ENCODE measurements at places on chromosomes 16 and 17. TPM values are rescaled to one million over a fixed set of nuclear protein-coding genes. Genes with fewer than 3 reads are reported as not detected.
A peak's percentile ranks its signal among the peaks of the same experiment; 100 is the strongest.

- peaks cover 6% of the 10 kb centered on the region for H3K36me3 ChIP-seq
- peaks cover 11% of the 10 kb centered on the region for H3K27me3 ChIP-seq
- H3K27ac ChIP-seq: no peak overlapping the region
- no peak for DNase-seq
- peaks cover 63% of the 10 kb centered on the region for H3K4me1 ChIP-seq
Measured at GRCh38 chr17:2797226-2797625, 988 bp downstream of the RAP1GAP2 start.

- peaks cover 17% of the 10 kb centered on the region for H3K4me1 ChIP-seq
- H3K27ac ChIP-seq: no peak overlapping the region
- no peak overlapping the region for H3K4me3 ChIP-seq
- H3K36me3 ChIP-seq: peaks cover 63% of the 10 kb centered on the region
- H3K27me3 ChIP-seq: no peaks in the 10 kb centered on the region
Measured at GRCh38 chr17:46042925-46043324, 43.9 kb downstream of the STH start.

DNA sequence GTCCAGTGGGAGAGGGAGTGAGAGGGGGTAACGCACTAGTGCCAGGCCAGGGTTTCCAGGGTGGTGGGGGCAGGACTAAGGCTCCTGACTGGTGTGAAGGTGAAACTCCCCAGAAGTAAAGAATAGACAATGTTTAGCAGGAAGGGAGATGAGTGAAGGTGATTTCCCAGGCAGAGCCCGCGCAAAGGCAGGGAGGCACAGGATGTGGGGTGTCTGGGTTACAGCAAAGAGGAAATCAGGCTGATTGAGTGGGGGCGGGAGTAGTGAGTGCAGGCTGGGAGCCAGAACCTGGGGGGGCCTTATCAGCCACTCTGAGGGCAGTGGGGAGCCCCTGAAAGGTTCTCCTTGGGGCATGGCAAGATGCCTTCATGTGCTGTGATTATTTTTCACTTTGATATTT lies 167.5 kb downstream of the UTP18 start:
- peaks cover 51% of the 10 kb centered on the region for H3K4me1 ChIP-seq
- H3K4me3 ChIP-seq: peak overlapping the region; percentile 45
- H3K27me3 ChIP-seq: no peaks in the 10 kb centered on the region
- H3K36me3 ChIP-seq: peaks cover 15% of the 10 kb centered on the region

DNA sequence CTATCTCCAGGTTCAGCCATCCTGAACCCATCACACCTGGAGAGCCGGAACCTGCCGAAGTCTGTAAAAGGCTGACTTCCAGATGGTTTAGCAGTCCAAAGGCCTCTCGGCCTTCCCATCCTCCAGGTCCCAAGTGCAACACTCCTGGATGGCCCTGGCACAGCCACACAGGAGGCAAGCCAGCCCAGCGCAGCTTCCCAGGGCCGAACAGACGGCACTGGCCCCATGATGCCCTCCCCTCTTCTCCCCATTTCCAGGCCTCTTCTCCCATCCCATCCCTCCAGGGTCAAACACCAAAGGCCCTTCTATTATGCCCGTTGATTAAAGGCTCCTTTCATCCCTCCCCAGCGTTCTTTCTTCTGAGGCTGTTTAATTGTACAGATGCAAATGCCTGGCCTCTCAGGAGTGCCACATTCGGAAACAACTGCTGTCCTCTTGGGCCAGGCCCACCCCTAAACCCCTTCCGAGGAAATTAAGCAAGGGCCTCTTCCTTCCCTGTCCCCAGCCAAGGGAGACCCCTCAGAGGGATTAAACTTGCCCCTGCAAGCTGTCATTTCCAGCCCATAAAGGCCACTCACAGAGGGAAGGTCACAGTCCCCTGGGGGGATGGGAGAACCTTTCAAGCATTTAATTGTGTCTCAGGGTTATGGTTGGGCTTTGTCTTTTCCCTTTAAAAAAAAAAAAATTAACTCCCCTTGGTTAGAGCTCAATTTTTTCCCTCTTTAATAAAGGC lies 30.8 kb downstream of the AXIN2 start:
- H3K4me1 ChIP-seq: peaks cover 14% of the 10 kb centered on the region
- DNase-seq: no peak
- H3K27me3 ChIP-seq: no peaks in the 10 kb centered on the region
- H3K36me3 ChIP-seq: peaks cover 31% of the 10 kb centered on the region

DNA sequence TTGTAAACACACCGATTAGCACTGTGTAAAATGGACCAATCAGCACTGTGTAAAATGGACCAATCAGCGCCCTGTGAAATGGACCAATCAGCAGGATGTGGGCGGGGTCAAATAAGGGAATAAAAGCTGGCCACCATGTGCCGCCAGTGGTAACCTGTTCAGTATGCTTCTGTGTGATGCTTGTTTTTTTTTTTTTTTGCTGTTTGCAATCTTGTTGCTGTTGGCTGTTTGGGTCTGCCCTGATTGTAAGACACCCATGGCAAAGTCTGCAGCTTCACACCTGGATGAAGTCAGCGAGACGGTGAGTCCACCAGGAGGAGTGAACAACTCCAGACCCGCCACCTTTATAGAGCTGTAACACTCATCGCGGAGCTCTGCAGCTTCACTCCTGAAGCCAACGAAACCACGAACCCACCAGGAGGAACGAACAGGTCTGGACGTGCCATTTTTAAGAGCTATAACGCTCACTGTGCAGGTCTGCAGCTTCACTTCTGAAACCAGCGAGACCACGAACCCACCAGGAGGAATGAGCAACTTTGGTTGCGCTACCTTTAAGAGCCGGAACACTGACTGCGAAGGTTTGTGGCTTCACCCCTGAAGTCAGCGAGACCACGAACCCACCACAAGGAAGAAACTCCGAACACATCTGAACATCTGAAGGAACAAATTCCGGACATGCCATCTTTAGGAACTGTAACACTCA lies 85.0 kb upstream of the MED9 start:
- peak overlapping the region; percentile 66 for H3K4me3 ChIP-seq
- no peak overlapping the region for H3K27ac ChIP-seq
- DNase-seq: peak; percentile 80
- no peaks in the 10 kb centered on the region for H3K27me3 ChIP-seq
- peaks cover 13% of the 10 kb centered on the region for H3K4me1 ChIP-seq

GRCh38 chr17:43840814-43841213 lies 6.2 kb upstream of the CD300LG start:
- DNase-seq: no peak
- H3K36me3 ChIP-seq: no peaks in the 10 kb centered on the region
- no peak overlapping the region for H3K27ac ChIP-seq
- H3K4me3 ChIP-seq: no peak overlapping the region

DNA sequence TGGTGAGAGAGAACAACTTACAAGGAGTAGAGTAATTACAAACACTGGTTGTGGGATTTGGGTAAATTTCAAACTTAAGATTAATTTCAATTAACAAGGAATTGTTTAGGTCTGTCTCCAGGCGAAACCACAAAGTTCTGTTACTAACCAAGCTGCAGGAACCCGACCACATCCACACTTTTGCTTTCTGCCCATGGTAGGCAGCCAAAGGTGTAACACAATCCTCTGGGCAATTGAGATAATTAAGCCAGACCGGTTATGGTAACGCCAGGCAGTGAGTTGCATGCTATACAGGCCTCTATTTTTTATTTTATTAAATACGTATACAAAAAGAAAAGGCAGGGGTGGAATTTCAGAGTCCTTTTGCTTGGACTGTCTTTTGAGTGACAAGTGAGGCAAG lies 12.0 kb downstream of the KCNJ2 start:
- DNase-seq: no peak
- H3K27ac ChIP-seq: no peak overlapping the region
- no peaks in the 10 kb centered on the region for H3K4me1 ChIP-seq
- no peak overlapping the region for H3K4me3 ChIP-seq
- H3K36me3 ChIP-seq: no peaks in the 10 kb centered on the region

DNA sequence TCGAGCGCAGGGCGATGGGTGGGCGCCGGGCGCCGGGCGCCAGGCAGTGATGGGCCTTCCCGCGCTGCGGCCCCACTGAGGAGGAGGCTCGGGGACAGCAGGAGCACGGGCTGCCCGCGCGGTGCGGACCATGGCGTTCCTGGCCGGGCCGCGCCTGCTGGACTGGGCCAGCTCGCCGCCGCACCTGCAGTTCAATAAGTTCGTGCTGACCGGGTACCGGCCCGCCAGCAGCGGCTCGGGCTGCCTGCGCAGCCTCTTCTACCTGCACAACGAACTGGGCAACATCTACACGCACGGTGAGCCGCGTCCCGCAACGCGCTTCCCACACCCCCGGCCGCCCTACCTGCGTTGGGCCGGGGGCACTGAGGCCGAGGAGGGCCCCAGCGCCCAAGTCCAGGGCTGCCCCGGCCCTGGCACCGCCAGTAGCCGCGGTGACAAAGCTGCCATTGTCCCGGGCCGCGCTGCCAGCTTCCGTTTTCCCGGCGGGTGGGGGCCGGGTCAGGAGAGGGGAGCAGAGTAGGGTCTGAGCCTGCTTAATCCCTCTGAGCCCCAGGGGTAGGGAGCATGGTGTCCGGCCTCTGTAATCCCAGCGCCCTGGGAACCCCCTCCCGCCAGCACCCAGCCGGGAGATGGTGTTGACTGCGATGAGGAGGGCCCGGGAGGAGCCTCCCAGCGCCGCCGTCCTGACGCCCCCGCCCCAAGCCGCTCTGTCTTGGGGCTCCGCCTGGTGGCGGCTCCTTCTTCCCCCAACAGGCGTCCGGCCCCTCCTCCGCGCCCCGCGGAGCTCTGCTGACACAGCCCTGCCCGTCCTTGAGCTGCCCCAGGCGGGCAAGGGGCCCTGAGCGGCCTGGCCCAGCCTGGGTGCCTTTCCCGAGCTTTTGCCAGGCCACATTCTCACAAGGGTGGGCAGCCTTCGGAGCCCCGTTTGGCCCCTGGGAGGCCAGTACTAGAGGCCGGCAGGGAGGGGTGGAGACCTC lies 685 bp downstream of the PAQR4 start:
- peak overlapping the region; percentile 25 for H3K27ac ChIP-seq
- H3K4me3 ChIP-seq: peak overlapping the region; percentile 72
- H3K27me3 ChIP-seq: peaks cover 19% of the 10 kb centered on the region
- H3K4me1 ChIP-seq: peaks cover 28% of the 10 kb centered on the region

DNA sequence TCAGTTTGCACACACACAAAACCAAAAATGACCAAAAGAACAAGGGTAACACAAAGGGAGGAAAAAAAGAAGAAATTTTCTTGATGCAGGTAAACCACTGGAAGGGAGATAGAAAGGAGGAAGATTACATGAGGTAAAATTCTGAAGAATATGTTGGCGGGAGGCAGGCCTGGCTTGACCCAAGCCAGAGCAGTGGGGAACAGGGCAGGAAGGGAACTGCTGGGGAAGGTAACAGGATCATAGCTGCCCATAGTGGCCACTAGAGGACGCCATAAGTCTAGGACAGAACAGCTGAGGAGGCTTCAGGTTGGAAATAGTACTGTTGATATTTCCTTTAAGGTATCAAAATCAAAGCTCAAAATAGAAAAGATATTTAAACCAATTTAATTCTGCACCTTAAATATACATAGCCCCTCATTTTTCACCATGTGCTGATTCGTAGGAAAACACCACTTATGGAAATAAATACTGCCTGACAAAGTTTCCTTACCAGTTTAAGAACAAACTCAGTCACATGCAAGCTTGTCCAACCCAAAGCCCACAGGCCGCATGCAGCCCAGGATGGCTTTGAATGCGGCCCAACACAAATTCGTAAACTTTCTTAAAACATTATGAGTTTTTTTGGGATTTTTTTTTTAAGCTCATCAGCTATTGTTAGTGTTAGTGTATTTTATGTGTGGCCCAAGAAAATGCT lies 15.5 kb downstream of the VPS35 start:
- no peak overlapping the region for H3K27ac ChIP-seq
- no peaks in the 10 kb centered on the region for H3K4me1 ChIP-seq
- no peak overlapping the region for H3K4me3 ChIP-seq
- DNase-seq: peak; percentile 67
- peaks cover 48% of the 10 kb centered on the region for H3K36me3 ChIP-seq

- no peaks in the 10 kb centered on the region for H3K36me3 ChIP-seq
- H3K4me1 ChIP-seq: no peaks in the 10 kb centered on the region
- H3K4me3 ChIP-seq: no peak overlapping the region
- H3K27me3 ChIP-seq: peaks cover 3% of the 10 kb centered on the region
- H3K27ac ChIP-seq: no peak overlapping the region
Measured at GRCh38 chr16:73253922-73254480, 206.1 kb upstream of the ZFHX3 start.

DNA sequence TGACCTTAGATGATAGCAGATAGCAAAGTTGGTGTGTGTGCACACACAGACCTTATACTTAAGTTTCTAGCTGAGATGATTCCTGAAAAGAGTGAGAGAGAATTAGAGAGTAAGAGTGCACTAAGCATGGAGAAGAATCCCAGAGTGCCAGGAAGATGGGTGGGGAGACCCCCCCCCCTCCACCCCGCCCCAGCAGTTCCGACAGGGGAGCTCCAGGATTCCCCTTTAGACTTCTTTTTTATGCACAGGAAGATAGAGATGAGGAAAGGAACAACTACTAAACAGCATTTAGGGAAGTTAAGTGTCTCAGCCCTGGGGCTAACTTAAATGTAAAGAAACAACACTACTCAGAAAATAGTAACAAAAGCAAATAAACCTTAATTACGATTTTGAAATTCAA lies 878.0 kb upstream of the GOT2 start:
- no peaks in the 10 kb centered on the region for H3K27me3 ChIP-seq
- H3K27ac ChIP-seq: no peak overlapping the region
- H3K4me3 ChIP-seq: no peak overlapping the region
- no peak for DNase-seq

GRCh38 chr17:4187076-4187475 lies 44.1 kb downstream of the CYB5D2 start:
- H3K36me3 ChIP-seq: peaks cover 36% of the 10 kb centered on the region
- H3K4me1 ChIP-seq: peaks cover 8% of the 10 kb centered on the region
- H3K27ac ChIP-seq: no peak overlapping the region
- H3K4me3 ChIP-seq: no peak overlapping the region

DNA sequence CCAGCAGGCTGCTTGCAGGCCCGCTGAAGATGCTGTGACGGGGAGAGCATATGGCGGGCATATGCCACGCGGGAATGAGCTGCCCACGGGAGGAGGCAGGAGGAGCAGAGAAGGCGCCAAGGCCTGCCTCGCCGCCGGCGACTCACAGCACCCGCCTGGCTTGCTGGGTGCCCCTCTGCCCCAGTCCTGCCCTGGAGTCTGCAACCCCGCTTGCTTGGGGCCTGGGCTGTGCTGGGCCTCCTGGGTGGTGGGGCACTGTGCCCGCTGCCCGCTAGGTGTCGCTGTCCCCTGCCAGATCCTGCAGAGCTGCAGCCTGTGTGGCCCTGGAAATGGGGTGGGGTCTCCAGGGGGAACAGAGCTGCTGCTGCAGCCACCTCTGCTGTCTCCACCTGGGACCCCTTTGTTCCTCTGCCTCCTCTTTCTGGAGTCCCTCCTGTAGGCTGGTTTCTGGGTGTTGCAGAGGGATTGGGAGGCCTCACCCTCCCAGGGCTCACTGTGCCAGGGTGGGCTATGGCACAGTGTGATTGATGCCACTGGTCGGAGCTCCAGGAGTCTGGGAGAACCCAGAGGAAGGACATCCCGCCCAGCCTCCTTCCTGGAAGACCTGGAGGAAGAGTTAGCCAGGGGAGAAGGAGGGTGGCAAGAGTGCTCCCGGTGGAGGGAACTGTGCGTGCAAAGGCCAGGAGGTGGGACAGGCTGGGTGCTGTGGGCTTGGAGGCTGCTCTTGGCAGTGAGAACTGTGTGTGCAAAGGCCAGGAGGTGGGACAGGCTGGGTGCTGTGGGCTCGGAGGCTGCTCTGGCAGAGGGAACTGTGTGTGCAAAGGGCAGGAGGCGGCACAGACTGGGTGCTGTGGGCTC lies 141.0 kb upstream of the CIBAR2 start:
- no peak overlapping the region for H3K4me3 ChIP-seq
- no peaks in the 10 kb centered on the region for H3K27me3 ChIP-seq
- H3K36me3 ChIP-seq: no peaks in the 10 kb centered on the region
- no peaks in the 10 kb centered on the region for H3K4me1 ChIP-seq
- H3K27ac ChIP-seq: no peak overlapping the region

Gene CCDC40
- total RNA-seq: 0.56 TPM

Gene TNRC6C
- 20.3 TPM for total RNA-seq

Gene OMG
- 0.25 TPM for total RNA-seq

Gene DHRS13
- 29.5 TPM for total RNA-seq

Gene PRCD
- total RNA-seq: not detected

Gene DDX19B
- 32.3 TPM for total RNA-seq

Gene KCNJ18
- total RNA-seq: not detected

Gene PNMT
- not detected for total RNA-seq

Gene CDH8
- not detected for total RNA-seq

All from activated CD4-positive, alpha-beta T cell treated with anti-CD3 and anti-CD28 coated beads for 36 hours (primary cell).